Right ventricle myocardium inferior (tissue), 1 donor: ENCODE measurements at places on chromosomes 7 and 10. TPM values are rescaled to one million over a fixed set of nuclear protein-coding genes. Genes with fewer than 3 reads are reported as not detected.

ABCA13 gene
- total RNA-seq = not detected

GRCh38 chr7:50330696-50331095 lies 26.2 kb downstream of the IKZF1 start:
- DNase-seq = no peak

- no peak for DNase-seq
These were observed 1584.4 kb upstream of the LRRTM3 start for GRCh38 chr10:65341323-65341925.

GRCh38 chr7:135755351-135755753 lies 6.7 kb upstream of the FAM180A start:
- DNase-seq = no peak

GRCh38 chr7:146875981-146876380 lies 759.4 kb downstream of the CNTNAP2 start:
- no peak for DNase-seq

GRCh38 chr7:5667391-5667790 lies 114.1 kb downstream of the RNF216 start:
- DNase-seq = no peak

GRCh38 chr7:151866761-151867655 lies 9.9 kb downstream of the PRKAG2 start:
- DNase-seq = peak; percentile 6

GPR141 gene
- 0.60 TPM for total RNA-seq

DNA sequence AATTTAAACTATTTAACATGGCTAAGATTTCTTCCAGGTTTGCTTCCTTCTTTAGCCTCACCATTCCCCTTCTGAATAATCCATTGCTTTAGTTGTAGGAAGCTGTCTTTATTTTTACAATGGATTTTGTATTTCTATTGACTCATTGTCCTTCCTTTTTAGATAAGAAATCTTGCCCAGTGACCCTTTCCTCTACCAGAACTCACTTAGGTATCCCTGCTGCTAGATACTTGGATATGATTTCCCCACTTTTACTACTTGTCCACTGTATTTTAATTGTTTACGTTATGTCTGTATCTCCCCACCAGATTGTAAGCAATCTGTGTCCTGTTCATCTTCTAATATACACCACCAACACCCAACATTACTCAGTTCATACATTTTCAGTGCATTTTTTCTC lies 47.7 kb upstream of the MDFIC start:
- DNase-seq = no peak

DNA sequence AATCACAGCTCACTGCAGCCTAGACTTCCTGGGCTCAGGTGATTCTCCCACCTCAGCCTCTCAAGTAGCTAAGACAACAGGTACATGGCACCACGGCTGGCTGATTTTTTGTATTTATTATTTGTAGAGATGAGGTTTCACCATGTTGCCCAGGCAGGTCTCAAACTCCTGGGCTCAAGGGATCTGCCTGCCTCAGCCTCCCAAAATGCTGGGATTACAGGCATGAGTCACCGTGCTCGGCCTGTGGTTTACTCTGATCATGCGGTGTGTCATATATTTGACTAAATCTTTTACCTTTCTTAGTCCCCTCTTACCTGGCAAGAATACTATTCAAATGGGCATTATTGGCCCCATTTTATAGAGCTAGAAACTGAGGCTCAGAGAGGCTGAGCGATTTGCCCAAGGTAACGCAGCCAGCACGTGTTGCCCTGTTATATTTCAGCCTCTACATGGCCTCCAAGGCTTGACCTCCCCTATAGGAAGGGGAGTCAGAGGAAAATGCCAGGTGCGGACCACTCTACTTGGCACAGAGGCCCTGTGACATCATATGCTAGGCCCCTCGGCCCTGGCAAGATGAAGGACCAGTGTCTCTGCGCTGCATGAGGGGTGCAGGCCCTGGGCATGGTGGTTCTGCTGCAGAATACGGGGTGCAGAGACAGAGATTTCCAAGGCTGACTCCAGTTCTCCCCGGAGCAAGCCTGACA lies 8.2 kb downstream of the ZCCHC24 start:
- DNase-seq = no peak

POMZP3 gene
- 7.5 TPM for total RNA-seq

DNA sequence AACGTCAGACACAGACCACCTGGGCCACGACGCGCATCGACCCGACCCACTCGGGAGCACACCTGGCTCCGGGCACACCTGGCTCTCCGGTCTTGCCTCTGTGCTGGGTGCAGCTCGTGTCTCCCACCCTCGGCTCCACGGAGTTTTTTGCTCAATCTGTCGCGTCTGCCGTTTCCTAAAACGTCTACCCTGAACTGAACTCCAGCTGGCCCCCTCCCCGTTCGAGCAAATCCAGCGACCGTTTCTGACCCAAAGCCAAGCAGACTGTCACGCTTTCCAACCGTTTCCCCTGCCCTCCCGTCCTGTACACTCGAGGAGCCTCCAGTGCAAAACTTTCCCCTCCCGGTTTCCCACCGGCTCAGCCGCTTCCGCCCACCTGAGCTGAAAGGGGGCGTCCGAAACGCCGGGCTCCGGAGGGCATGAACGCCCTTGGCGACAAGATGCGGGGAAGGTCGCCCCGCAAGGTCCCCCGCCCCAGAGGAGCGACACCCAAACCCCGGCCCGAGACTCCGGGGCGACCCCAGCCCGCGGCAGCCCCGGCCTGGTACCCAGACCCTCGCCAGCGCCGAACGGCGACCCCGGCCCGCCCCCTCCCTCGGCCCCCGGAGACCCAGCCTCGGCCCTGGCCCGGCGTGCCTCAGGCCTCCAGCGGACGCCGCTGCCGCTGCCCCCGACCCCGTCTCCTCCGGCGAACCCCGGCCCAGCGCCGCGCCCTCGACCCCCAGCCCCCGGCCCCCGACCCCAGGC lies 557 bp downstream of the CYTH3 start:
- peak; percentile 65 for DNase-seq

LRGUK gene
- total RNA-seq = 0.22 TPM

GRCh38 chr7:32043688-32044087 lies 26.5 kb downstream of the PDE1C start:
- DNase-seq = no peak

HPSE2 gene
- total RNA-seq = 0.14 TPM

RHOBTB1 gene
- total RNA-seq = 12.1 TPM

DNA sequence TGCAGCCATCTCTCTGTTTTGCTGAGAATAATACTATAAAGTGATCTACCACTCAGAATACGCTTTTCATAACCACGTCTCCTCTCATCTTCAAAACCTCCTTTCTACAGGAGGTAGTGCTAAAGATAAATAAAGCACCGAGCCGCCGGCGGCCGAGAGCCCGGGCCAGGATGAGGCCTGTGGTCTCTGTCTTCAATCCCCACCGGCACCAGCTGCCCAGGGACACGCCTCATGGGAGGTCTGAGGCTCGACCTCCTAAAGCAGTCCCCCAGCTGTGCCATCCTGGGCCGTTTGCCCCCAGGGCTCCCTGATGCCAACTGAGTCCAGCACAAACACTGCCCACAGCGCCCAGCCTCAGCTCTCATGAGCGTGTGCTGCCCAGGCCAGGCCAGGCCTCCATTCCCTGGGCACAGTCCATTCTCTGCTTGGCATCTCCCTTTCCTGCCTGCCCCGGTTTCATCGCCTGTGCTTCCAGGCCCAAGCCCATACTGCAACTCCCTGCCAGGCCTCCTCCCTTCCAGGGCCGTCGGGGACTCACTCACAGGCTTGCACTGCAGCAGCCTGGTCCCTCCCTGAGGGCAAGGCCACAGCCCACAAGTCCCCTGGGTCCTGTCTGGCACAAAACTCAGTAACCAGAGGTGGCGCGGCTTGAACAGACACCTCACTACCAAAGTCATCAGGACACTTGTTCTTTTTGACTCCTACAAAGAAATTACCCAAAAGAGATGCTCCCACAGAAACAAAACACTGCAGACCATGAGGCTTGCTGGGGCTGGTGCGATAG lies 2.5 kb downstream of the INTS1 start:
- DNase-seq = no peak

NPFFR1 gene
- not detected for total RNA-seq

- no peak for DNase-seq
These were observed 32.6 kb upstream of the AP5Z1 start for GRCh38 chr7:4742852-4743251.

DNA sequence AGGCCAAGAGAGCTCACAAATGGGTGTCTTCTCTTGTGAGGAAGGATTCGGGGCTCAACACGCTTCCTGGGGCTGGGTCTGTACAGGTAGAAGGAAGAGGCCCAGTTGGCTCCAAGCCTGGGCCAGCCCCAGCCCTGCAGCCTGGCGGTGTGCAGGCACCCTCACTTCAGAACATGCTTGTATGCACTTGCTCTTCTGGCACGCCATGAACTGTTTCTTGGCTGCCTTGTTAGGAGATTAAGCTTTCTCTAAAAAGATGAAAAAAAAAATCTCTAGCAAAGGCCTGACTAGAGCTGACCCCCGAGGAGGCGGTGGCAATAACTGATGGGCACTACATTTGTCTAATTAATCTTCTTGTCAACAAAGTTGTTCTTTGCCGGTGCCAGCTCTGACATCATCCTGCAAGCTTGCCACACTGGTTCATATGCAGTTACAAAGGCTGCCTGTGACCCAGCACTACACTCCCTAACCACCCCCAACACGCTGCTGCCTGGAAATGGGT lies 94.7 kb downstream of the WDR11 start:
- no peak for DNase-seq

DNA sequence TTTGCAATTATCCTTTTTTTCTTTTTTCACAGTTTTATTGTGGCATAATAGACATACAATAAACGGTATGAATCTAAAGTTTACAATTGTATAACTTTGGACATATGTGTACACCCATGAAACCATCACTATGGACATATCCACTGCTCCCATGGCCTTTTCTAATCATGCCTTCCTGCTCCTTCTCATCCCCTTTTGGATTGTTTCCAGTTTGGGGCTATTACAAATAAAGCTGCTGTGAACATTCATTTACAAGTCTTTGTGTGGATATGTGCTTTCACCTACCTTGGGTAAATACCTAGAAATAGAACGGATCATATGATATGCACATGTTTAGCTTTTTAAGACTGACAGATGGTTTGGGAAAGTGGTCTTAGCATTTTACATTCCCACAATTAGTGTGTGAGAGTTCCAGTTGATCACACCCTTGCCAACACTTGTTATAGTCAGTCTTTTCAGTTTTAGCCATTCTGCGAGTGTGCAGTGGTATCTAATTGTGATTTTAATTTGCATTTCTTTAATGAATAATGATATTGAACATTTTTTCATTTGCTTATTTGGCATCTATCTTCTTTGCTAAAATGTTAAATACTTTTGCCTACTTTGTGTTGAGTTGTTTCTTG lies 120.9 kb upstream of the KAT6B start:
- DNase-seq = no peak

MYOZ1 gene
- 0.51 TPM for total RNA-seq

RAPGEF5 gene
- total RNA-seq = 9.4 TPM

- DNase-seq = no peak
These were observed 891.9 kb downstream of the CNTNAP2 start for GRCh38 chr7:147008530-147008929.

DNA sequence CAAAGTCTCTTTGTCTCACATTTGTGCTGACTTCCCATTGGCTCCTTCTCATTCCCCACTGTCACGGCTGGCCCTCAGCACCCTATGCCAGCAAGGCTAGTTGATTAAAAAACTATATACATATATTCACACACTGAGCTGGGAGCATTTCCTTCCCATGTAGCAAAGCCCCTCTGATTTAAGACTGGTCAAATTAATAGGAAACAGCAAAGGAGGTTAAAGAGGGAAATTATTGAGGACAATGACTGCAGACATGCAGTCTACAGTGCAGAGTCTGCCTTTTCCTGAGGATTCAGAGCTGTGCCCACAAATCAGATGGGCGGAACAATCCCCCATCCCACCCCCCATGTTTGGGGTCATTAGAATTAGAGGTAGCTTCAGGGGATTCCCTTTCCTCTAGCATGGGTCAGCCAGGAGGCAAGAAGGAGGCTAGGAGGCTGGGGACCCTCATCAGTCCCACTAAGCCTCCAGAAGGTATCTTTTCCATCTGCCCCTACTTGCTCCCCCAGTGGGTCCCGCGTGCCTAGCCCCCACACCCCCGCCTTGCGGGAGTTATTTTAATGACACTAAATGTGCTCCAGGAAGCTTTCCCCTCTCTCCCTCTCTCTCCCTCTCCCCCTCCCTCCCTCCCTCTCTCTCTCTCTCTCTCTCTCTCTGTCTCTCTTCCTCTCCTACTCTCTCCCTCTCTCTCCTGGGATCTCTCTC lies 9.8 kb upstream of the DLX6 start:
- no peak for DNase-seq

ZNF487 gene
- 2.7 TPM for total RNA-seq

GRCh38 chr7:132397070-132397469 lies 179.2 kb downstream of the PLXNA4 start:
- no peak for DNase-seq

DNA sequence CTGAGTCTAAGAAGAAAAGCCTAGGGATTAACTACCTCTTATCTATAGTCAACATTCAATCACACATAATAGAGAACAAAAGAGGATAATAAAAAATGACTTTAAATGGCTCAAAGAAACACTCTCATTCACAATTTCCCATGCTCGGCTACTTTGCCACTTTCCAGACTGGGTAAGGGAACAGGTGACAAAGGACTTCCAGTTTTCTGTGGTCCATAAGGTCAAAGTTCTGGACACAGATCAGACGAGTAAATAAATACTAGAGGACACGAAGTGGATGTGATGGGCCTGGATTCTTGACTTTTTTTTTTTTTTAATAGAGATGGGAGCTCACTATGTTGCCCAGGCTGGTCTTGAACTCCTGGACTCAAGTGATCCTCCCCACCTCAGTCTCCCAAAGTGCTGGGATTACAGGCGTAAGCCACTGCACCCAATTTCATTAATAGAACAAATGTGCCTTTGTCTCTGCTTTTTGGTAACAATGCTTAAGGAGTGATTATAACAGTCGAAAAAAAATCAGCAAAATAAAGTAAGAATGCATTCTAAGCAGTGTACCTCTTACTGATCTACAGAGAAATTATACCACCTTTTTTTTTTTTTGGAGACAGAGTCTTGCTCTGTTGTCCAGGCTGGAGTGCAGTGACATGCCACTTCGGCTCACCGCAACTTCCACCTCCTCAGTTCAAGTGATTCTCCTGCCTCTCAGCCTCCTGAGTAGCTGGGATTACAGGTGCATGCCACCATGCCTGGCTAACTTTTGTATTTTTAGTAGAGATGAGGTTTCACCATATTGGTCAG lies 70.6 kb downstream of the WAPL start:
- DNase-seq = no peak

GRCh38 chr7:149495785-149496641 lies 1.6 kb downstream of the ZNF746 start:
- DNase-seq = peak; percentile 84

DNA sequence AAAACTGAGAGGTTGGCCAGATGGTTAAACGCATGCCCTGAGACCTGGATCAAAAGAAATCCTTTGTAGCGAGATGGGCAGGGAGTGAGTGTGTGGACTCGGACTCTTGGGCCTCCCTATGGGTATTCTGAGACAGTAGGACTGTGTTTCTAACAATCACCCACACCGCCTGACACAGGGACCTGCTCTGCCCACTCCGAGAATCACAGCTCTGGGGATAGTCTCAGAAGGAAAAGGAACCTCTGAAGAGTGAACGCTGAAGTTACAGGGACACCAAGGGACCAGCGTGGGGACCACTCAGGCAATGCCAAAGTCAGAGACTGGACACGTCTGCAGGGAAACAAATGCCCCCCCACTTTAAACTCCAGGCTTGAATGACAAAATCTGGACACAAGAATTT lies 242.1 kb upstream of the TCERG1L start:
- no peak for DNase-seq

GRCh38 chr7:27586825-27587224 lies 75.9 kb downstream of the HIBADH start:
- no peak for DNase-seq

SLIT1 gene
- total RNA-seq = 0.08 TPM
